ENCODE measurements at places on chromosomes 7 and 10.

GRCh38 chr10:47206449-47207280 is 93.3 kb upstream of the GDF10 start:
- no peak for DNase-seq

DNA sequence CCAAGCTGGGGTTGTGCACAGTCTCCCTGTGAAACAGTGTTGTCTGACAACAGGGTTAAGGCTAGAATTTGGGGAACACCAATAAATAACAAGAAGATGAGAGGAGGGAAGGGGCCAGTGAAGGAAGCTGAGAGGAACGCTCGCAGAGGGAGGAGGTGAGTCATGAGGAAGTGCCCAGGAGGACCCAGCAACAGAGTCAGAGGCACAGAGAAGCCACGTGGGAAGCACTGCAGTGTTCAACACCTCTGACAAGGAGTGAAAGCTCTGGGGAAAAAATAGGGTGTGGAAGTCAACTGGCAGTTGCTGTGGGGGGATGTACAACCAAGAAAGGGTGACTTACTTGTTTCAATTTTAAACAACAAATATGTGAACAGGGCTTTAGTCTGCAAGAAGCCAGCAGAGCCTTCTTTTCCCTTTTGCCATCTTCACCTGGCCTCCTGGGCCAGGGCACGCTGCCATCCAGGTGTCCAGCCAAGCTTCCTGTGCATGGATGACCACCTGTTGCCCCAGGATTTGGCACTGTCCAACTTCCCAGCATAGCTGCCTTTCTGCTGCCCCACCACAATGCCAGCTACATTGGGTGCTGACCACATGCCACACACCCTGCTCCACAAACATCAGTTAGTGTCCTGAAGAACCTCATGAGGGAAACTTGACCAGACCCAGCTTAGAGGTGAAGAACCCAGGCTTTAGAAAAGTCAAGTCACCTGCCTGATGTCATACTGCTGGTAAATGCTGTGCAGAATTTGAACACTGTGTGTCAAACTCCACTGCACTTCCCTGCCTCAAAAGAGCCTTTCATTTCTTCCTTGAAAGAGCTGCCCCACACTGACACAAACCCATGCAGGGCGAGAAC is 69.6 kb downstream of the ATXN7L1 start:
- no peak for DNase-seq

GRCh38 chr7:143978585-143978984 is 21.5 kb upstream of the OR6B1 start:
- no peak for DNase-seq

DNA sequence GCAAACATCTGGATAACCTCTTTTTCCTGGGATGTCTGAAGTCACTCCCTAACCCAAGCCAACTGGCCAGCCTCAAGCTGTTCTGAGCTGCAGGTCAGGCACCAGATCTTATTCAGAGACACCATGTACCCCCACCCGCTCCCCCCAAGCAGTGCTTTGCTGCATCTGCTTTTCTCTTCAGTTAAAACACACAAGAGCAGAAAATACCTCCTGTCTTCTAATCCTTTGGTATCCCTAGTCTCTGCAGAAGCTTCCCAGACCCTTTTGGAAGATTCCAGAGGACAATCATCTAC is 3.0 kb downstream of the ZNF488 start:
- no peak for DNase-seq

DNA sequence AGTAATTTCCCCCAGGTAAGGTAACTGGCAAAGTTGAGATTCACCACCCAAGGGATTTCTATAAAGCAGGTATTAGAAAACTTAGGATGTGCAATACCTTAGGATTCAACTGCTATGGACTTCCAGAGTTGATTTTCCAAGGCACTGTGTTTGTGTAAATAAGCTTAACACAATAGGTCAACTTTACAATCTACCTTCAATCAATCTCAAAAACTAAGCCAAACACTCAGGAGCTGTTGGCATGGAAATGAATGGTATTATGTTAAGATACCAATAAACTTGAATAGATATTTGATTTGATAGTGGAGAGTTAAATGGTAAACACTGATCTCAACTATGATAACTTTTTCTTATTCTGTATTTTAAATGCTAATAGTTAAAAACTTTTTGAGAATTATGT is 762 bp upstream of the SEMA3E start:
- no peak for DNase-seq

DNA sequence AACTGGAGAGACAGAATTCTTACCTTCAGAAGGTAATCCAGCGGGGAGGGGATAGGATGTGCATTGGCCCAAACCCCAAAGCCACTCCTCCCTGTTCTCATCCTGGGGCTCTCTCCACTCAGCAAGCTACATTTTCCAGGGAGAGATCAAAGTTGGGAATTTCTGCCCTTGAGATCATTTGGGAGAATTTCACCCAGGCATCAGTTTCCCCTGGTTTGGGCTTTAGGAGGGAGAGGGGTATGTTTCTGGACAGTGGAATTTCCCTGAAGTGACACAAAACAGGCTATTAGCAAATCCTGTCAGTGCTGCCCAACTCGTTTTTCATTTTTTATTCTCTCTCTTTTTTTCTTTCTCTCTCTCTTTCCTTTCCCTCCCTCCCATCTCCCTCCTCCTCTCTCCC is 35.7 kb downstream of the CYP17A1 start:
- no peak for DNase-seq

DNA sequence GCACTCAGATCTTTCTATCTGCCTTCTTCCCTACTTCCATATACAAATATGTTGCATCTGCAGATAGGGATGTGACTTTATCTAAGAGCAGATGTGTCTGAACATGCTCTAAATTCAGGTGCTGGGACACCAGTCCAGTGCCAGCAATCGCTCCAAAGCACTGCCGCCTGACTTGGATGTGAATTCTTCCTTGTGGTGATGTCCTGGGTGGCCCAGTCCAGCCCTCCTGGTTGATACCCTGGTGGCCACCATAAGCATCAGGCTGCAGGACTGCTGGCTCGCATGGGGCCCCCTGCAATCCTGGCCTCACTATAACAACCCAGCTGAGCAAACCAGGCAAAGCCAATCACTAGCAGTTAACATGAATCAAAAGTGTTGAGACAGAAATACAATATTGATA is 149.2 kb upstream of the PDE1C start:
- peak; percentile 13 for DNase-seq

GRCh38 chr7:45898222-45898621 is 9.9 kb downstream of the IGFBP1 start:
- no peak for DNase-seq

DNA sequence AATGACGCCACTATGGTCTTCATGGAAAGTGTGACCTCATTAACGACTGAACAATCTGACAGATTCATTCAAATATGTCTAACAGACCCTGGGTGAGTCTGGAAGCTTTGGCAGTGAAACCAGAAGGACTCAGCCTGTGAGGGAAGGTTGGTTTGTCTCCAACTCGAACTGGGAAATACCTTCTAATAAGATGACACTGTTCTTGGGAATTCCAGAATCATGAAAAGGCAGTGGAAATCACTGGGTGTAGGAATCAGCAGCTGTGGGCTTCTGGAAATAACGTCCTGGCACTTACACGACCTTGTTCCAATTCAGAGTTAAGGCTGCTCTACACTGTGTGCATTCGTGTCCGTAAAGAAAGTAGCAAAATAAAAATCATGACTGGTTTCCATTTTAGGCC is 75.1 kb downstream of the DGKI start:
- no peak for DNase-seq

DNA sequence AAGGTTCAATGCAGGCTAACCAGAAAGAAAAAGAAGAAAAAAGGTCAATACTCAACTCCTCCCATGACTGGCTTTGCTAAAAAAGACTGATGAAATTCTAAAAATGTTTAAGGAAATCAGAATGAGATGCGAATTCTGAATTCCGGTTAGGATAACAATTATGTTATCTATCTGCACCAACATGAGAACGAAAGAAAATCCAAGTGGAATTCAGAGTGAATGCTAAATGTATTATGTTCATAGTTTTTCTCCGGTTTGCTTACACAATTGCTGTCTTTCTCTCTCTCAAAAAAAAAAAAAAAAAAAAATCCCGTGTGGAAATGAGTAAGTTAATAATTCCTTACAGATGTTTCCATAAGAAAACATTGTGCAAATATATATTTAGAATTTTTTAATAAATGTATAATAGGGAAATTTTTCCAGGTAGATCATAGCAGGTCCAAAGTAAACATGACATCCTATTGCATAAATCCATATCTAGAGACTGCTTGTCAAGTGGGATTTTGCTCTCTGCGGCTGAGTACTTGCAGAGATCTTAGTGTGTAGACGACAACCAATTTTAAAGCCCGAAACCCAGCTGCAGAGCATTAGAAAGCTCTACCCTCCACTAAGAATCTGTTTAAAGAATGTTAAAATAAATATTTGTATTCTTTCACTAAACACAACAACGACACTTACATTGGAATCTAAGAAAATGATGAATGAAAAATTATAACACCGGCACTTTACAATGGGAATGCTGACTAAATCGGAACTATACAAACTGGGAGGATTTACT is 104.0 kb downstream of the JAZF1 start:
- no peak for DNase-seq

DNA sequence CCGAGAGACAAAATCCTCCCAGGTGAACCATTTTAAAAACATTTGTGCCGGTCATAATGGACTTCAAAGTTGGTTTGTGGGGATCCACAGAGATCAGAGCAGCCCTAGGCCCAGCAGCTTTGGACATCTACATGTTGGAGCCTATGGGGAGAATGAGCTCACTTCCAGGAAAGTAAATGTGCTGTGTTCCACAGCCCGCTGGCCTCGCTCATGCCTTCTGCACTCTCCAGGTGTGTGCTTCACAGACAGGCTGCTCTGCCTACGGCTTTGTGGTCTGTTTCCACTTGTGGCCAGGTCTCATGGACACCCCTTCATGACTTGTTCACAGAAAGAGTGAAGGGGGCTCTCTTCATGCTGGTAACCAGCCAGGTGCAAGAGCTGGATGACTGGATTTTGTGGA is 141.6 kb downstream of the ADARB2 start:
- DNase-seq, result no peak

DNA sequence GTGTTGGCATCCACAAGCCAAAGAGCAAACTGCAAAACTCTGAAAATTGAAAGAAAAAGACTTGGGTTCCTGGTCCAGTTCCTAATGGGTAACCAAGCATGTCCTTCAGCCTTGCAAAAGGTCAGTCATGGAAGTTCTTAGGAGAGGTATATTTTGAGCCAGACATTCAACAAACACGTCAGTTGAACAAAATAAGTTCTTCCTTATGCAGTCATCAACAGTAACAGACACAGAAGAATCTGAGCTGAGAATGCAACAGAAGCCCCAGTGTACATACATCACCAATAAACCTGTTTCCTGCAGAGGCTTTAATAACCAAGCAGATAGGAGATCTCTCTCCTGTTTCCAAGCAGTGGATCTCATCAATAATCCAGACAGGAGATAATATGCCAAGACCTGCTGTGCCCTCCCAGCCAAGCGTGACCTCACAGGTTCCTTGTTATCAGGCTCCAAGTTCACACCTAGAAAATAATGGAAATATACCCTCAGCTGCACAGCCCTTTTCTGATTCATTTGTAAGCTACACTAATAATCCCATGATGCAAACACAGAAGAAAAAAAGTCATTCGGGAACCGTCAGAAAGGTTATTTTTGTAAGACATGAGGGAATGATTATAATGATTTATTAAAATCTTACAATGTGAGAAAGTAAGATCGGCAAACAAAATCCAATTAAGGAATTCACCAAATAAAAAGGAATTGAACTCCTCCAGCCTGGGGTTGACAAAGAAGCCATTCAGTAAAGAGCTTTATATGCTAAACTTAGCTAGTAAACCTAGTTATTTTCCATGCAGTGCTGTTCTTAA is 90.7 kb downstream of the DGKI start:
- no peak for DNase-seq

- no peak for DNase-seq
These were observed 14.0 kb downstream of the GPR146 start for GRCh38 chr7:1058311-1058710.

DNA sequence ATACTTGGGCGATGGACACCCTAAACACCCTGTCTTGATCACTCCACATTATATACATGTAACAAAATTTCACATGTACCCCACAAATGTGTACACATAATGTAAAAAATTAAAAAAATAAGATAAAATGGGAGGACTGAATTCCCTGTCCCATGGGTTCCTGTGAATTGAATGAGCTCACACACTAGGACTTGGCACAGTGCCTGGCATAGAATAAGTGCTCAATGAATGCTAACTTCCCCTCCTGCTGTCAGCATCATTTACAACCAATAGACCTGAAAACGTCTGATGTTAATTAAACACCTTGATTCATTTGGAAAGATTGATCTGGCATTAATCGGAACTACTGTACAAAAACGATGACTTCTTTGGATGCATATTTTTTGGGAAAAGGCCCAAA is 117.3 kb upstream of the ZNF438 start:
- DNase-seq, result no peak

GRCh38 chr7:20229646-20230500 is 12.7 kb upstream of the MACC1 start:
- no peak for DNase-seq

DNA sequence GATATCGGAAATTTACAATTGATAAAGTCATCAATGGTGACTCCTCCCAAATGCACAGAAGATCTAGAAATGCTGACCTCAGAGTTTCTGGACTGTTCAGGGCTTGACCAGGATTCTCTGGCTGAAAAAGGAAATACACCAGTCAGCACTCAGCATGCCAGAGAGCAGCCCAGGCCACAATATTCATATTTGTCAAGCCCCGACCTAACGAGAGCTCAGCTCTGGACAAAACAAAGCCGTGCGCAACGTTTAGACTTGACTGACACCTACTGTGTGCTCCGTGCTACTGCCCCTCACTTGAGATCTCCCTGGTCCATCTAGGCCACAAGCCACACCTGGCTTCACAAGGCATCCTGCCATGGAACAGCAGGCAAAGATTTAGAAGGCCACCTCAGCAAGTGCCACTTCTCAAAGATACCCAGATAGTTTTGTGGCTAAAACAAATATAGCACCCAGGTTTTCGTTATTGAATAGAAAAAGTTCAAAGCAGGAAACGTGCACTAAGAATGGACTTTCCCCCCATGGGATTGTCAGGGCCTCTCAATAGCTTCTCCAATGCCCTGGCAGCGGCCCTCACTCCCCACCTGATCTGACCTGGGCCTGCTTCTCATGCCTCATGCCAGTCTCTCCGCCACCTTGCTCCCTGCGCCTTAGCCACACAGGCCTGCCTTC is 218.3 kb downstream of the FAM107B start:
- DNase-seq, result no peak

DNA sequence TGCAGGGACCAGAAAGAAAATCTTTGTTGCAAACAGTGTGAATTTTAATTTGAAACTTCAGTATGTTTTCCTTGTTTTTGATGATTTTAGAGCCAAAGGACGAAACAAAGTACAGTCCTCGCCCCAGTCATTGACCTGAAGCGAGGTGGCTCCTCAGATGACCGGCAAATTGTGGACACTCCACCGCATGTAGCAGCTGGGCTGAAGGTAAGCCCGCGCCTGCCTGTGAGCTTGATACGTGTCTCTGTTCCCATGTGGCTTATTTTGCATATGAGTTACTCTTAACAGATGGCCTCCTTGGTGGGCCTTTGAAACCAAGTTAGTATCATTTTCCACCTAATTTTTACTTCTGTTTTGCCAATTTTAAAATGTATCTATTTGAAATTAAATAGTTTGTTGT is 12.3 kb downstream of the RBM17 start:
- no peak for DNase-seq

All from ecto neural progenitor cell (in vitro differentiated cells).